ENCODE measurements at places on chromosomes 5 and 9.

DNA sequence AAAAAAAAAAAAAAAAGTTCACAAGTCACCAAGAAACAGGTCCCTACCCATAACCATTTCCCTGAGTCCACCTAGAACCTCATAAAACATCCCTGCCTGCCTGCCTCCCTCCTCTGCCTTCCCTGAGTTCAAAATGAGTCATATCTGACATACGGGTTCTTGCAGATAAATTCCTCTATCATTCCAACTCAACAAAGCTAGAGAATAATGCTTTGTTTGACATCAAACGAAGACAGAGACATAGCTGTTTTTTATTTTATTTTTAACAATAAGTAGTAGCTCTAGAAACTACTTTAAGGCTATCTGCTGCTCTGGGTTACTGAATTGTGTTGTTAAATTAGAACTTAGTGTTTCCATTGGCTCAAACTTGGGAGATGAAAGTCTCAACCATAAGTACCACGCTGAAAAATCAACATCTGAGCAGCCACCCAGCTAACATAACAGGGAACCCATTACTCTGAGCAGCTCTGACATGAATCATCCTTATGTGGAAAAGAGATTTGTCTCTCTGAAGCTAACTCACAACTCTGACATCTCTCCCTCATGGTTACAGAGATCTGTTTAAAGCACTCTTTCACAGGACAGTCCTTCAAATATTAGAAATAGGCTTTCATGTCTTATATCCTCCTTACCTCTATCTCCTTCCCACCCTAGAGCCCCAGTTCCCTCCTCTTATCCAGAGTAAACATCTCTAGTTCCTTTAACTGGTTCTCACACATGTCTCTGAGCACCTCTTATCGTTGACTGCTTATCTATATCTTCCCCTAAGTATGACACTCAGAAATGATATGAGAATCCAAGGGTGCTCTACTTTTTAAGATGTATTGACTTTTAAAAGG is 12.1 kb downstream of the TMEM245 start:
- DNase-seq: no peak

DNA sequence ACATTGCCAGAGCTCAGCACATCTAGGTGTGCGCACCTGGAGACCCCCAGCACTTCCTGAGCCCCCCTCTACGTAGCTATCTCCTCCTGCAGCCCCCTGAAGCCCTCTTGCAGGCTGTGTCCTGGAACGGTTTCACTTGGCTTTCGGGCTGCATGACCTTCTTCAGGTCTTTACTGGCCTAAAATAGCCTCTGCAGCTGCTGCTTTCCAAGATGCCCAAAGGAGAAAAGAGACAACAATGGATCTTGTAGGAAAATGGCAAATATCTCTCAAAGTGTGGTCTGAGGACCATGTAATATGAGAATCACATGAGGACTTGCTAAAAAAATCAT is 6.6 kb upstream of the ERMP1 start:
- DNase-seq: no peak

DNA sequence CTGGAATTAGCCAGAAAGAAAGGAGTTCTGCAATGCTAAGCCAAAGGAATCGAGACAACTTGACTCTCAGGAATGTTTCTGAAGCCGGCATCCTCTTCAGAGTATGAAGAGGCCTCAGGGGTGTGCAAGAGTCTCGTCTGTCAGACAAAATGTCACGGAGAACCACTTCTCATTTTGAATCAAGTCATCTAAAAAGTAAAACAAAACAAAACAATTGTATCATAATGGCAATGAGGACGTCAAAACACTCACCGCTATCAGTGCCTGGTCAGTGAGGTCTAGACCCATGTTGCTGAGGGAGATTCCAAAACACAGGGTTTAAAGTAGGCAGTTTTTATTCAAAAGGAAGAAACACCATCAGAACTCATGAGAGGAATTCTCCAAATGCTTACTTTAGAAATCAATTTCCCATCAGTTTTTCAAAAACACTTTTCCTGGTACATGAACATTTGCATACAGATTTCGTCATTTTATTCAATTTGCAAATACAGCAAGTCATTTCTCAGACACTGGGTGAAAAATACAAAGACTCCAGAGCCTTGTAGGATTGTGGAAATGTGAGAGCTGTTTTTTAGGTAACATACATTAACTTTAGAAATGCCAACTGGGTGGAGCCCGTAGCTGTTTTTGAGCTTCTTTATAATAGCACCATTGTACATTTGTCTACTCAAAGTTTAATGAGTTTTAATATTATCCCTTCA is 89.5 kb upstream of the MAP3K1 start:
- no peak for DNase-seq

GRCh38 chr9:115972843-115973595 is 180.6 kb upstream of the PAPPA start:
- no peak for DNase-seq

GRCh38 chr5:1298067-1298551 is 3.2 kb upstream of the TERT start:
- DNase-seq: no peak

- no peak for DNase-seq
Measured at GRCh38 chr9:111740739-111741138, 54.0 kb downstream of the SHOC1 start.

- no peak for DNase-seq
Measured at GRCh38 chr5:74578356-74579044, 62.0 kb downstream of the ENC1 start.

GRCh38 chr5:118857700-118858099 is 130.6 kb downstream of the DTWD2 start:
- no peak for DNase-seq

- DNase-seq: no peak
Measured at GRCh38 chr9:76359365-76359764, 34.9 kb downstream of the RFK start.

- DNase-seq: no peak
Measured at GRCh38 chr5:130102375-130102774, 198.1 kb downstream of the CHSY3 start.

- DNase-seq: no peak
Measured at GRCh38 chr9:117169089-117169621, 245.7 kb downstream of the ASTN2 start.

- no peak for DNase-seq
Measured at GRCh38 chr5:124527220-124527991, 219.0 kb downstream of the ZNF608 start.

DNA sequence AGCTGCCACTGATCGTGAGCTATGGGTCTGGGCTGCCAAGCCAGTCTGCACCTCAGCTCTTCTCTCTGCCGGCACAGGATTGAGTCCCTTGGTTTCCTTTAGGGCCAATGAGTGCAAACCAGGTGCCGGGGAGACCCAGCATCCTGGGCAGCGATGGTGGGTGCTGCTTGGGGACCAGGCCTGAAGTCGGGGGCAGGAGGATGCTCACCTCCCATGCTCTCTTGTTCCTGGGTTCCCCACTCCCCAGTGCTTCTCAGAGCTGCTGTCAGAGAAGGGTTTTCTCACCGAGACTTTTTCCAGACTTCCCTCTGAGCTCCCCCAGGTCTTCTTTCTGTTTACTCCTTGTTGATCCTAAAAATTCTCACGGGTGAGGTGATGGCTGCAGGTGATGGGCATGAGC is 61.2 kb downstream of the IRX1 start:
- DNase-seq: no peak

DNA sequence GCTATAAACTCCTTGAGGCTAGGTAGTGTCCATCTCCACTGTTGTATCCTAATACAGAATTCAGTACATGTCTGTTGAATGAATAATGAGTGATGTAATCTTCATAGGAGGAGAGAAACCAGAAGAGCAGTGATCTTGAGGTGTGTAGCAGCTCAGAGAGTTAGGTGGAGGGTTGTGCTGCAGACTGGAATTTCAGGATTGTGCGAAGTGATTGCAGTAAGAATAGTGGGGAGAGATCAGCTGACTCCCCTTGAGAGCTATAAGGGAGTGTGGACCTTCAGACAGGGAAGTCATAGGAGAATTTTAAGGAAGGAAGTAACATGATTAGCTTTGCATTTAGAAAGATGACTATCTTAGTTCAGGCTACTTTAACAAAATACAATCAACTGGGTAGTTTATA is 4.4 kb downstream of the SNX24 start:
- no peak for DNase-seq

DNA sequence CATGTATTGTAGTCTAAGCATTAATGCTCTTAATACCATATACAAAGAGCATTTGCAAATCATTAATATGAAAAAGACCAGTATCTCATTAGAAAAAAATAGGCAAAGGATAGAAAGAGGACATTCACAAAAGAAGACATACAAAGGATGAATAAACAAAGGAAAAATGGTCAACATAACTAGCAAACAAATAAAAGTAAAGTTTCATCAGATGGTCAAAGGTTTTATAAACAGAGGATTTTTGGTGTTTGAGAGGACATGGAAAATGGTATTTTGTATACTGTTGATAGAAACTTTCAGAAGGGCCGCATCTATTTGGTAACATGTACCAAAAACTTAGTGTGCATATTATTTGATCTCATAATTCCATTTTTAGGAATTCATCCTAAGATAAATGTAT is 414.8 kb downstream of the PIK3R1 start:
- DNase-seq: no peak

DNA sequence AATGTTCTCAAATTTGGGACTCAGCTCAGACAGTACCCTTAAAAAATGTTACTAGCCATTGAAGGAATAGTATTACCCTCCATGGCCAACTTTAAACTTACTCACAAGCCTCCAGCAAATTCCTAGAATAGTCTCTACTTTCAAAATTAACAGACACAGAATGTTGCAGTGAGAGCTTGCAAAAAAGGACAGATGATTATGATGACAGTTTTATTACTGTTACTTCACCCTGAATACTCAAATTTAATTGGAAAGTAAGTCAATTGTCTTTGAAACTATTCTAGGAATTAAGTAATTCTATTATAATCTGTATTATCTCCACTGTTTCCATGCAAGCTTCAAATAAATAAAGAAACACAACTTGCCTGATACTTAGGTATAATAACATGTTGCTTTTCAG is 288.3 kb downstream of the SLF1 start:
- no peak for DNase-seq

DNA sequence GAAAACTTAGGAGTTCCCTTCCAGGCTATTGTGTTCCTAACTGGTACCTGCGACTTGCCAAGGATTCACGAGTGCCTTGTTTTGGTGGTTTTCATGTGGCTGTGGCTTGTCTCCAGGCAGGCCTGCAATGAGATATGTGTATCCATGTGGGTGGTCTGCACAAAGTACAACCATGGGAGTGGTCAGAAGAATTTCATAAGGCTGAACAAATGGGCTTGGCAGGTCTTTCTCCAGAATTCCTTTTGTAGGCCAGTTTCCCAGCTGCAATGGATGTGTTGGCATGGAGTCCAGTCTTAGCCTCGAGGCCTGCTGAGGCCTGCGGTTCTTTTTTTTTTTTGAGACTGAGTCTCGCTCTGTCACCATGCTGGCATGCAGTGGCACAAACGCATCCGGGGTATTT is 28.8 kb upstream of the MELK start:
- DNase-seq: no peak

GRCh38 chr5:94911276-94911675 is 292.8 kb downstream of the SLF1 start:
- DNase-seq: no peak

GRCh38 chr5:58499941-58500340 is 8.7 kb downstream of the GAPT start:
- DNase-seq: no peak

GRCh38 chr5:180829726-180830125 is 27.1 kb upstream of the MGAT1 start:
- DNase-seq: no peak

GRCh38 chr5:137366526-137366925 is 132.6 kb downstream of the SPOCK1 start:
- DNase-seq: no peak

DNA sequence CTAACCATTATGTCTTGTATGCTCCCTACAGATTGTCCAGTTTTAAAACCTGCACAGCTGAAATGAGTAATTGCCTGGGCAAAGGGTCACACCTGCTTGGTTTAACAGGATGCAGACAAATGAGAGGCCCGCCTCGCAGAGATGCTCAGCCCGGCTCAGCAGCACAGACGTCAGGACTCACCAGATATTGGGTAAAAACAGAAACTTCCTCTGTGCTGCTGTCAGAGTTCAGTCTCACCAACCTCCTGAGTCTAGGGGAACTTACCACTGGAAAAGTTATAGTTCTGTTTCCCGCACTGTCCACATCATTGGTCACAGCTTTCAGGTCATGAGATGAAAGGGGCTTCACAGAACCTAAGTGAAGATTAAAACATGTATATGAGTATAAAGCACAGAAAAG is 152.5 kb downstream of the ESM1 start:
- DNase-seq: no peak

- no peak for DNase-seq
Measured at GRCh38 chr9:130418776-130419175, 26.0 kb upstream of the ASS1 start.

GRCh38 chr5:43683884-43684471 is 81.0 kb downstream of the NNT start:
- DNase-seq: no peak

All from activated CD4-positive, alpha-beta T cell treated with anti-CD3 and anti-CD28 coated beads, Interleukin-2, amount 50 U/mL, for 48 hours (primary cell).